Osteocyte (in vitro differentiated cells): ENCODE measurements at places on chromosomes 7 and 10. TPM values are rescaled to one million over a fixed set of nuclear protein-coding genes. Genes with fewer than 3 reads are reported as not detected.
A peak's percentile ranks its signal among the peaks of the same experiment; 100 is the strongest.

The HTR7 gene
- total RNA-seq = 0.24 and 0.26 TPM in 2 replicates

GRCh38 chr10:92773776-92774175, 74.5 kb upstream of the EXOC6 start:
- H3K27ac ChIP-seq = no peak overlapping the region
- DNase-seq = no peak
- peaks cover 2% of the 10 kb centered on the region for H3K36me3 ChIP-seq

The WNT8B gene
- not detected in 2 replicates for total RNA-seq

The GNAI1 gene
- total RNA-seq = 44.4 and 44.5 TPM in 2 replicates

- H3K27ac ChIP-seq = no peak overlapping the region
- H3K4me1 ChIP-seq = no peaks in the 10 kb centered on the region
- H3K27me3 ChIP-seq = peaks cover 2% of the 10 kb centered on the region
- H3K4me3 ChIP-seq = no peak overlapping the region
Measured at GRCh38 chr7:108813251-108814014, 243.8 kb downstream of the DNAJB9 start.

The NPFFR1 gene
- not detected in 2 replicates for total RNA-seq

DNA sequence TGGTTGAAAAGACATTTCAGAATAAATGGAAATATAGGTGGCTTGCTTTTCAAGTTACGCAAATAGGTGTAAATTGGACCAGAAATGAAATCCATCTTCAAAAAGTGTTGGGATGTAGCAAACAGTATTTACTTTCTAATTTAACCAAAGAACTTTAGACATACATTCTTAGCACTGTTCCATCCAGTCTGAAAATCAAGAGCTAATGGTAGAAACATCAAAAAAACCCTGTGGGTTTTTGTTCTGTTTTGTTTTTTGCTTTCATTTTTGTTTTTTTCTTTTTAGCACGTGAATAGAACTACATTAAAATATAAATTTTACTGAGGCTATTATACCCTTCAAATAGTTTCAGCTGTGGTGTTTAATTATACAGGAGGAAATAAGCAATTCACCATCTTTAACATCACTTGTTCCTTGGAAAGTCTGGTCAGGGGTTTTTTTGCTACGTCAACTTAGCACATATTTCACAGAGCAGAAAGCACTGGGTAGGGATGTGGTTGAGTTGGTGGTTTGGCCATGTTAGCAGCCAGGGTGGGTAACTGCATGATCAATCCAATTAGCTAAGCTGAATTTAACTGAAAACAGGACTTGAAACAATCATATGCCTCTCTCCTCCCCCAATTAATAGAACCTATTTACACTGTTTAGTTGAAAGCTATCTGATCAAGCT, 275.4 kb upstream of the PFKP start:
- no peak overlapping the region for H3K27ac ChIP-seq
- H3K4me1 ChIP-seq = no peaks in the 10 kb centered on the region
- H3K4me3 ChIP-seq = no peak overlapping the region
- H3K27me3 ChIP-seq = peaks cover 49% of the 10 kb centered on the region
- DNase-seq = no peak

DNA sequence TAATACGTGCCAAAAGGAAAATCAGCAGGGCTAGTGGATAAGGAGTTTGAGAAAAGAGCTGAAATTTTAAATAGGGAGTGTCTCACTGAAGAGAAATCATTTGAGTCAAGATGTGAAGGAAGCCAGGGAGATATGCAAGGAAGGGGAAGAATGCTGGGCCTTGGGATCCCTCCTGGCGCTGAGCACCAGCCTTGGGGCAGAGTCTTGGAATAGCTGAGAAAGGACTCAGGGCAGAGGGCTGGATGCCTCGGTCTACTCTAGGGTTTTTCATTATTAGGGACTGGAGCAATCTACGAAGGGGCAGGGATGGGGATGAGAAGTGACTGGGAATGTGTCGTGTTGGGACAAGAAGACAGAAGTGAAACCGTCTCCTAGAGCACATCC, 484 bp downstream of the ZWINT start:
- no peaks in the 10 kb centered on the region for H3K27me3 ChIP-seq
- peaks cover 21% of the 10 kb centered on the region for H3K4me1 ChIP-seq
- DNase-seq = no peak
- peak overlapping the region; percentile 42 for H3K27ac ChIP-seq
- H3K4me3 ChIP-seq = peak overlapping the region; percentile 91
- H3K36me3 ChIP-seq = peaks cover 3% of the 10 kb centered on the region

- DNase-seq = no peak
- no peak overlapping the region for H3K4me3 ChIP-seq
- no peaks in the 10 kb centered on the region for H3K27me3 ChIP-seq
Measured at GRCh38 chr10:70319824-70320223, 36.0 kb upstream of the NPFFR1 start.

The TSPAN12 gene
- 13.2 and 14.0 TPM in 2 replicates for total RNA-seq

- peaks cover 5% of the 10 kb centered on the region for H3K4me1 ChIP-seq
- H3K4me3 ChIP-seq = no peak overlapping the region
- peaks cover 80% of the 10 kb centered on the region for H3K27me3 ChIP-seq
Measured at GRCh38 chr10:100713049-100713858, 32.1 kb upstream of the PAX2 start.

The PTF1A gene
- total RNA-seq = not detected in 2 replicates

The FEZF1 gene
- total RNA-seq = not detected in 2 replicates

The CALHM2 gene
- 1.9 and 2.1 TPM in 2 replicates for total RNA-seq

- H3K36me3 ChIP-seq = no peaks in the 10 kb centered on the region
- H3K4me3 ChIP-seq = no peak overlapping the region
- no peaks in the 10 kb centered on the region for H3K27me3 ChIP-seq
- peak; percentile 84 for DNase-seq
Measured at GRCh38 chr10:131579251-131580071, 267.9 kb upstream of the TCERG1L start.

GRCh38 chr7:22356010-22356691, 803 bp downstream of the RAPGEF5 start:
- DNase-seq = no peak
- H3K36me3 ChIP-seq = no peaks in the 10 kb centered on the region
- H3K4me1 ChIP-seq = peaks cover 11% of the 10 kb centered on the region
- H3K27ac ChIP-seq = no peak overlapping the region

GRCh38 chr10:77939561-77940001, 13.0 kb upstream of the DLG5 start:
- H3K27me3 ChIP-seq = no peaks in the 10 kb centered on the region
- H3K36me3 ChIP-seq = no peaks in the 10 kb centered on the region
- no peak for DNase-seq
- H3K4me1 ChIP-seq = peaks cover 38% of the 10 kb centered on the region
- H3K4me3 ChIP-seq = no peak overlapping the region

The PKD2L1 gene
- total RNA-seq = not detected in 2 replicates

DNA sequence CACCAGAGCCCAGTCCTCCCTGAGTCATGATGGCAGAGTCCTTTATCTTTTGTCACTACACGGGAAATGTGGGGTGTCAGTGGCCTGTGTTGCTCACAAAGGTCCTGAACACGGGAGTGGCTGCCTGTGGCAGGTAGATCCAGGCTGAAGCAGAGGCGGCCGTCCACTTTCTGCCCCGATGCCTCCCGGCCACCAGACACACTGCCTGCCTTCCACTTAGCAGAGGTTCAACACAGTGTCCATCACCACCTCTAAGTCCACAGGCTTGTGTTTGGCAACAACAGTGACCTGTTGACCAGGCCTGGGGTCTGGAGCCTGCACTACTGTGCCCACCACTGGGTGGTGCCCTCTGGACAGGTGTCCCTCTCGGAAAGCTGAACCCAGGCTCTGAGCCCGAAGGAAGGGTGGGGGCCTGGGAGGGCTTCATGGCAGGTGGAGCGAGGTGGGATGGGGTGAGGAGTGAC, 49.9 kb upstream of the CAMK2B start:
- H3K4me3 ChIP-seq = no peak overlapping the region
- no peaks in the 10 kb centered on the region for H3K36me3 ChIP-seq
- peak; percentile 82 for DNase-seq
- peaks cover 22% of the 10 kb centered on the region for H3K27me3 ChIP-seq

The ITPRID1 gene
- total RNA-seq = not detected in 2 replicates

The OR2A7 gene
- total RNA-seq = 0.68 and 1.1 TPM in 2 replicates

The ADCY1 gene
- total RNA-seq = 0.05 and 0.08 TPM in 2 replicates

The NFE2L3 gene
- total RNA-seq = 0.55 and 0.78 TPM in 2 replicates

The PRF1 gene
- total RNA-seq = not detected in 2 replicates

The UBN2 gene
- 21.0 and 21.9 TPM in 2 replicates for total RNA-seq

The CALY gene
- 3.5 TPM in 2 replicates for total RNA-seq

The LYZL1 gene
- total RNA-seq = not detected in 2 replicates

DNA sequence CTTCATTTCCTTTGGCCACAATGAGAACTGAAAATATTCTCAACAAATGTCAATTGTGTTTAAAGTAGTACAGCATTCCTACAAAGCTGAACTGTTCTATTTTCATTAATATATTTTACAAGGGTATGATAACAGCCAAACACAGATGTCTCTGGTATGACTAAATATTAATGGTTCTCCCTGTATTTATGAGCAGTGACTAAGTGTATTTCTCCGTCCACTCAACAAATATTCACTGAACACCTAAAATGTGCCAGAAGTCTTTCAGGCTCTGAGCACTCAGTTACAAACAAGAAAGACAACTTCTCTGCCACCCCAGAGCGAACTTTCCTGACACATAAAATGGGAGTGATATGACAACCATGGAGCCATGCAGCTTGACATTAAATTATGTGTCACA, 135.6 kb downstream of the VPS41 start:
- DNase-seq = no peak
- H3K4me1 ChIP-seq = no peaks in the 10 kb centered on the region
- no peak overlapping the region for H3K27ac ChIP-seq
- H3K27me3 ChIP-seq = no peaks in the 10 kb centered on the region

DNA sequence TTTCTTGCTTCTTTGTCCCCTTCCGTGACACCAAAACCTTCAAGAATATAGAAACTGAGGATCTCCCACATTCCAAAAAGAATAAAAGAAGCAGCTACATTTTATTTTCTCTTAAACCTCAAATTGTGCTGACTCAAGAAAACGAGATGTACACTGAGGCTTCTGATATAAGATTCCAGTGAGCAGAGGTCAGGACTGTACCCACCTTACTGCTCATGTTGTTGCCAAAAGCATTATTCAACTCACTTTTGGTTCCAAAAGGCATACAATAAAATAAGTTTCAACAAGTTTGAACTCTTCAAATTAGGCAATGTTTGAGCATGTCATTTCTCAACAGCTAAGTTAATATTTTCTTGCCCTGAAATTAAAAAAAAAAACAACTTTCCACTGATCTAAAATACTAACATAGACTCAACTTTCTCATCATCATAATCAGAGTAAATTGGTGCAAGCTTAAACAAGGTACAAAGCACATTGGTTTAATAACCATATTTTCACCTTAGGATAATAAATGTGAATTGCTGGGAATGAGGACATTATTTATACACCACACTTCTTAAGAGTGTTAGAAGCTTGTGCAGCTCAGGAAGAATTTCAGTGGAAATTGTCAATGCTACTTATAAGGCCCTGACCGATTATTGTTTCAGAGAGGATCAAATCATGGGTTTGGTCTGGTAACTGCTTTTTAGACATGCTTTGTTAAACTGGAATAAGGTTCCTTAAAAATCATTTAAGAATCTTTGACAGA, 629.0 kb upstream of the IGFBP3 start:
- no peak overlapping the region for H3K4me3 ChIP-seq
- no peak for DNase-seq
- peaks cover 2% of the 10 kb centered on the region for H3K36me3 ChIP-seq
- no peaks in the 10 kb centered on the region for H3K27me3 ChIP-seq
- no peak overlapping the region for H3K27ac ChIP-seq
- H3K4me1 ChIP-seq = peaks cover 10% of the 10 kb centered on the region

GRCh38 chr10:51527522-51528219, 171.7 kb downstream of the CSTF2T start:
- H3K27me3 ChIP-seq = no peaks in the 10 kb centered on the region
- H3K27ac ChIP-seq = no peak overlapping the region
- no peak for DNase-seq
- no peak overlapping the region for H3K4me3 ChIP-seq
- peaks cover 6% of the 10 kb centered on the region for H3K4me1 ChIP-seq

DNA sequence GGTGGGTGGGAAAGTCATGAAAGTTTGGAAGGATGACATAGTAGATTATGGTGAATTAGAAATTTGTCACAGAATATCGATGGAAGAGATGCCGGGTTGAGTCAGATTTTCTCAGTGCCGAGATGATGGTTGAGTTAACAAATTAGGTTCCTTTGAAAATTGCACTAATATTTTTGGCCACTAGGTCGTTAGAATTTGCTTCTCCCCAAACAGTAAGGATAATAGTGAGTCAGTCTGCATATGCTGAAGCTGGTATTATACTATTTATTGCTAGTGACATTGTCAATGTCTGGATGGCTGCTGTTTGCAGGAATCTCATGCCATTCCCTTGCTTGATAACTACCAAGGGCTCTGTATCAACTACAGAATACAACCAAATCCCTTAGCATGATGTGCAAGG, 37.7 kb upstream of the MINDY3 start:
- no peak overlapping the region for H3K4me3 ChIP-seq
- H3K27me3 ChIP-seq = peaks cover 34% of the 10 kb centered on the region
- H3K36me3 ChIP-seq = no peaks in the 10 kb centered on the region
- H3K27ac ChIP-seq = no peak overlapping the region
- peaks cover 2% of the 10 kb centered on the region for H3K4me1 ChIP-seq

- peaks cover 9% of the 10 kb centered on the region for H3K4me1 ChIP-seq
- DNase-seq = peak; percentile 92
- peaks cover 3% of the 10 kb centered on the region for H3K27me3 ChIP-seq
- no peak overlapping the region for H3K27ac ChIP-seq
- no peak overlapping the region for H3K4me3 ChIP-seq
Measured at GRCh38 chr10:43348511-43349312, 22.7 kb upstream of the FXYD4 start.

DNA sequence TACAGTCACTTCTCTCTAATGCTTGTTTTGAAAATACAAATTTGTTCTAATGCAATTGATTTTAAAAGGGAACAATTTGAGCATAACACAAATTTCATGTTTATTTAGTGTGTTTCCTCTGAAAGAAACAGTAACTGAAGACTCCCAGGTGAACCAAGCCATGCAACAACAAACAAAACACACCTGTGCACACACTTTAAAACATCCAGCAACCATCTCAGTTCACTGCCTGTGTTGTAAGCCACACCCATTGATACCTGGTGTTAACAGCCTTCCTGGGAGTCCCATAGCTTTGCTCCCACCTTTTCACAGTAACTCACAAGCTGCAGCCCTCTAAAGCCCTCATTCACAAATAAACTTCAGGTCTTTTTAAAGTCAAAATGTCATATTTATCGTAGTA, 89.3 kb downstream of the DOCK4 start:
- H3K4me3 ChIP-seq = no peak overlapping the region
- peaks cover under 1% of the 10 kb centered on the region for H3K36me3 ChIP-seq
- no peaks in the 10 kb centered on the region for H3K27me3 ChIP-seq
- H3K4me1 ChIP-seq = peaks cover 6% of the 10 kb centered on the region
- no peak for DNase-seq
- no peak overlapping the region for H3K27ac ChIP-seq

The ACTA2 gene
- total RNA-seq = 315 and 329 TPM in 2 replicates

GRCh38 chr10:26334932-26335573, 103.1 kb upstream of the APBB1IP start:
- H3K27me3 ChIP-seq = peaks cover 8% of the 10 kb centered on the region
- no peak for DNase-seq
- no peaks in the 10 kb centered on the region for H3K36me3 ChIP-seq
- H3K4me1 ChIP-seq = no peaks in the 10 kb centered on the region
